Activated naive CD4-positive, alpha-beta T cell treated with anti-CD3 and anti-CD28 coated beads, Interleukin-2, amount 10 ng/mL, durations not matched to agents 7 days and 5 days (primary cell): ENCODE measurements at places on chromosomes 3 and 15.

- H3K27ac ChIP-seq, result no peak overlapping the region
- no peak for DNase-seq
- no peaks in the 10 kb centered on the region for H3K27me3 ChIP-seq
These were observed 739.9 kb upstream of the NR2F2 start for GRCh38 chr15:95590533-95591044.

GRCh38 chr15:101052031-101052620, 133.0 kb downstream of the LRRK1 start:
- no peak for DNase-seq
- no peaks in the 10 kb centered on the region for H3K4me1 ChIP-seq
- H3K27ac ChIP-seq, result no peak overlapping the region

- no peaks in the 10 kb centered on the region for H3K4me1 ChIP-seq
- H3K36me3 ChIP-seq, result no peaks in the 10 kb centered on the region
- no peak for DNase-seq
- H3K27ac ChIP-seq, result no peak overlapping the region
These were observed 102.9 kb downstream of the SEMA6D start for GRCh38 chr15:47820057-47820746.

GRCh38 chr3:133374708-133375402, 25.0 kb upstream of the BFSP2 start:
- H3K4me3 ChIP-seq, result no peak overlapping the region
- H3K27me3 ChIP-seq, result peaks cover 8% of the 10 kb centered on the region
- no peaks in the 10 kb centered on the region for H3K36me3 ChIP-seq
- no peak overlapping the region for H3K27ac ChIP-seq
- no peaks in the 10 kb centered on the region for H3K4me1 ChIP-seq
- no peak for DNase-seq

GRCh38 chr15:57566834-57567233, 24.9 kb upstream of the MYZAP start:
- H3K4me1 ChIP-seq, result peaks cover 53% of the 10 kb centered on the region
- H3K4me3 ChIP-seq, result no peak overlapping the region
- DNase-seq, result no peak
- H3K27me3 ChIP-seq, result peaks cover 4% of the 10 kb centered on the region

DNA sequence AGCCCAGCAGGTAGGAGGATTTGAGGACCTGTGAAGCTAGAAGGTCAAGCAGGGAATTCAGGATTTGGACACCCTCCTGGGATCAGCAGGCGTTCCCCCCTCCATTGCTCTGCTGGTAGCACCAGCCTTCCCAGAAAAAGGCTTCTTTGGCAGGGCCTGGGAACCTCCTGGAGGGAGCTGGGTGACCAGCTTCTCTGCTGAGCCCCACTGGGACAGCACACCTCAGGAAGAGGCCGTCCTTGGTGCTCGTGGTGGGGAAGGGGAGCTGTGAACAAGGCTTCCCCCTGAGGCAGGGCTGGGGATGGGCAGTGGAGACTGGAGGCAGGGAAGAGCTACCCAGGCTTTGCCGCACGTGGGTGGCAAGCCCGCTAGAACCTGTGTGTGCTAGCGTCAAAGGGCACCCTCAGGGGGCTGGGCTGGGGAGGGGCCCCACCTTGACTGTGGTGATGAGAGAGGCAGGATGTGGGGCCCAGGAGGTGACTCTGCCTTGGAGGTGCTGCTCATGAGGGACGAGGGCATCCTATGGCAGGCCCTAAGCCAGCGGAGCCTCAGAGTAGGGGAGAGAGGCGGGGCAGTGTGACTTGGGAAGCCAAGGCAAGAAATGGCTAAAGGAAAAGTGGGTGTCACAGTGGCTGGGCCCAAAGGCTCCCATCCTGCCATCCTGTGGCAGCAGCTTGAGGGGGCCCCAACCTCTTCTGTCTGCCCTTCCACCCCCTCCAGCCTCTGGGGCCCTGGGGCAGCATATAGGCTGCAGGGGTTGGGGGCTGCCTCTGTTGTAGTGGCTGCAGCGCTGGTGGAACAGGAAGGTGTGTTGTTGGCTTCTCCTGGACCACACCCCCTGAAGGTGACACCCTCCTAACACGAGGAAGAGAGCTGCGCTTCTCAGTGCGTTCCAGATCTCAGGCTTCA, 20.7 kb downstream of the KLF13 start:
- H3K4me3 ChIP-seq, result peak overlapping the region; percentile 85
- peak; percentile 91 for DNase-seq
- H3K36me3 ChIP-seq, result peaks cover 59% of the 10 kb centered on the region
- H3K27ac ChIP-seq, result peak overlapping the region; percentile 99

DNA sequence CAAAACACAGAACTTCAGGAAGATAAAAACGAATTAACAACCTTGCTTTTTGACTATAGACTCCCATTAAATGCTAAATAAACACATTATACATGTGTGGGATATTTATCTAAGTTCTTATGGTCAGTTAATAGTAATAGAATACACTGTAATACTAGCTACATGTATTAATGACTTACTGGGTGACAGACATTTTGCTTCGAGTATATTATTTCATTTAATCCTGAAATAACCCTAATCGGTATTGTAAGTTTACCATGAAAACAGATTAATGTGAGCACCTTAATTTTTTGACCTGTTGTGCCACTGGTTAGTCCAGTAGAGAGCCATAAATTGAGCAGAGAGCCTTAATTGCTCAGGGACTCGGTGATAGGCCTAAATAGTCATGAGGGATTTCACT, 151.1 kb downstream of the ROBO2 start:
- no peak overlapping the region for H3K4me3 ChIP-seq
- H3K36me3 ChIP-seq, result no peaks in the 10 kb centered on the region
- H3K27me3 ChIP-seq, result no peaks in the 10 kb centered on the region
- no peak overlapping the region for H3K27ac ChIP-seq
- no peak for DNase-seq

DNA sequence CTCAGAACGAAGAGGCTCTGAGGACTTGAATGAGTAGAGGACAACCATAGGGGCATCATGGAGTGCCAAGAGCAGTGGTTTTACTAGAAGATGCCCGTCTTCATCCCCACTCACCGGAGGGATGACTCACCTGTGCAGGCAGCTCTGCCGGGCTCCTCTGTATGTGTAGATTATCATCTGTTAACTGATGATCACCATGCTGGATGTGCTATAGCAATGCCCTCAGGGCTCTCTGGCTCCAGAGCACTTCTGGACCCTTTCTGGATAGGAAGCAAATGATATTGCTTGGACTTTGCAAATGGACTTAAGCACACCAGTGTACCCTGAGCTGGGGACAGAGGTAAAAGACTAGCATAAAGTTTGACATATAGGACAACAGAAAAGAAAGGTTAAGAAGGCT, 10.2 kb upstream of the TGFBR2 start:
- H3K4me1 ChIP-seq, result peaks cover 33% of the 10 kb centered on the region
- no peak overlapping the region for H3K27ac ChIP-seq
- H3K4me3 ChIP-seq, result no peak overlapping the region
- peaks cover 7% of the 10 kb centered on the region for H3K36me3 ChIP-seq
- DNase-seq, result no peak

DNA sequence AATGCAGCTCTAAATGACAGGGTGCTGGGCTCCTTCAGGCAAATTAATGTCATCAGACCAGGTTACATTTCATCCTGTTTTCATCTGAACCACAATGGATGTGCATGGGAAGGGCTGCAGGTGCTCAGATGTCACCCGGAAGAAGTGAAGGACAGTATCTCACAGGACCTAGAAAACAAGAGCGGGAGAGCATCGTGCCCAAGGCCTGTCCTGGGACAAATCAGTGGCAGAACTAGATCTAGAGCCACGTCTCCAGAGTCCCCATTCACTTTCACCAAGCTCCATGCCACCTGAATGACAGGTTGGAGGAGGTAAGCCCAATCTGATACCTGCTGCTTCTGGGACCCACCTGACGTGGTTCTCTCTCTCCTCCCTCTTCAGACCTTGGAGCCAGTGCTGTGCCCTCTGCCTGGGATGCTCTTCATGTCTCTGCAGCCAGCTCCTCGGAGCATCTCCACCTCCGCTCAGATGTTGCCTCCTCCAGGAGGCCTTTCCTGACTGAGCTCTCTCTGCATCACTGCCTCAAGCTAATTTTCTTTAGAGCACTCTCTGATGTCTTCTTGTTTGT, 77.3 kb downstream of the CPN2 start:
- no peak for DNase-seq
- no peak overlapping the region for H3K4me3 ChIP-seq
- peaks cover 24% of the 10 kb centered on the region for H3K4me1 ChIP-seq
- H3K36me3 ChIP-seq, result no peaks in the 10 kb centered on the region

DNA sequence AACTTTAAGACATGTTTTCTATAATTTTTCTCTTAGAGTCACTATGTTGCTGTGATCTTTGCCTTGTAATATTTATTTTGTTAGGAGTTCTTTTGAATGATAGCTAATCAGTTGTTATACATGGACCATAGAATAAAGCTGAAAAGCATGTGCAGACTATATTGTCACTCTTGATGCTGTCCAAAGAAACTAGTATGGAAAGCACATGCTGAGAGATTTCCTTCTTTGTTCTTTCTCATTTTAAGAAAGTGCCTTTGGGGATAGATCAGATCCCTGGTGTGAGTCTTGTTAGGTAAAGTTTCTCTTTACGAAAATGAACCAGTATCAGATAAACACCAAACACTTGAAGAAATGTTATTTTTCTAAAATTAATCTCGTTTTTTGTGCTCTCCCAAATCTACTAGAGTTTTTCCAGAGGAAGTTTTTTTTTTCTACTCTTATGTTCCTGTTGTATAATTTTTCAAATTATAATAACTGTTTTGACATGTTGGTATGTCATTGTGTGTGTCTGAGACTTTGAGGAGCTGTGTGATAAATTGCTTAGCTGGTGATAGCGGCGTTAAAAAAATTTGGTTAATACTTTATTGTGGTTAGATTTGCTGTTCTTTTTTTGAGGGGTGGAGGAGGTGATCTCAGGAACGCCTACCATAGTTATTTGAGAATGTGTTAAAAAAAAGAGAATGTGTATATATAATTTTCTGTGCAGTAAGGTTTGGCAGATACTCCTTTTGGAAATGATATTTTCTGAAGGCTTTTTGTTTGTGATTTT, 2.2 kb downstream of the PIAS1 start:
- H3K4me1 ChIP-seq, result peaks cover 44% of the 10 kb centered on the region
- H3K36me3 ChIP-seq, result peaks cover 12% of the 10 kb centered on the region
- H3K4me3 ChIP-seq, result peak overlapping the region; percentile 89
- no peak overlapping the region for H3K27ac ChIP-seq
- no peak for DNase-seq
- no peaks in the 10 kb centered on the region for H3K27me3 ChIP-seq

- no peaks in the 10 kb centered on the region for H3K36me3 ChIP-seq
- no peak for DNase-seq
These were observed 113.5 kb downstream of the CNTN3 start for GRCh38 chr3:74501007-74501406.

GRCh38 chr3:159899166-159899565, 89.5 kb upstream of the IL12A start:
- no peak overlapping the region for H3K27ac ChIP-seq
- H3K4me1 ChIP-seq, result no peaks in the 10 kb centered on the region
- H3K36me3 ChIP-seq, result no peaks in the 10 kb centered on the region
- H3K4me3 ChIP-seq, result no peak overlapping the region

DNA sequence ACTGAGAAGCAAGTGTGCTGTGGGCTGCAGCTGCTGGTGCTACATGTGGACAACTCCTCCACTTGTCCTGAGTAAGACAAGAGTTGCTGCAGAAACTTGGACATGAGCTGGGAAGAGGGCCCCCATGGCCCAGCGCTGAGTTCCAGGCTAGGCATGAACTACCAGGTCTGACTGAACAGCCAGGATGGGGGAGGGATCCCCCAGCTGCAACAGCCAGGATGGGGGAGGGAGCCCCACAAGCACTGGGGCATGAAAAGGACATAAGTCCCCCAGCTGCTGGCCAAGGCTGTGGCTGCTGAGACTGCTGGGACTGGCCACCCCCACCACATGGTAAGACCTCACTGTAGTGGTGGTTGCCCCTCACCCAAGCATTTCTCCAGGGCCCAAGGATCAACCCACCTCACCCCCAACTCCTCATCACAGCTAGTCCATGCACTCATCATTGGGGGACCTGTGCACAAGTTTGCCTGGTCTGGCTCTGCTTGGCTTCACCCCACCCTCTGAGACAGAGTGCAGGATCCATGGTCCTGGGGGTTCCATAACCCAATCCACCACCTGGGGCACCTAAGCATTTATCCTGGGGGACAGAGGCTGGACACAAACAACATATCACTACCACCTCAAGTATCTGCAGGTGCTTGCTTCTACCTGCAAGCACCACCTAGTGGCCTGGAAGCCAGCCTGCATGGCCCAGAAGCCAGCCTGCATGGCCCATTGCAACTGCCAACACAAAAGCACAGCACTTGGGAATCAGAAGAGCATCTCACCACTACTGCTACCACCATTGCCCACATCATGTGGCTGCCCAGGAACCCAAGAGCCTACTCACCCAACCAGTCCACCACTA, 84.5 kb upstream of the STT3B start:
- H3K4me3 ChIP-seq, result no peak overlapping the region
- H3K27me3 ChIP-seq, result peaks cover 3% of the 10 kb centered on the region
- peaks cover 37% of the 10 kb centered on the region for H3K4me1 ChIP-seq
- peak overlapping the region; percentile 71 for H3K27ac ChIP-seq
- H3K36me3 ChIP-seq, result peaks cover 24% of the 10 kb centered on the region

DNA sequence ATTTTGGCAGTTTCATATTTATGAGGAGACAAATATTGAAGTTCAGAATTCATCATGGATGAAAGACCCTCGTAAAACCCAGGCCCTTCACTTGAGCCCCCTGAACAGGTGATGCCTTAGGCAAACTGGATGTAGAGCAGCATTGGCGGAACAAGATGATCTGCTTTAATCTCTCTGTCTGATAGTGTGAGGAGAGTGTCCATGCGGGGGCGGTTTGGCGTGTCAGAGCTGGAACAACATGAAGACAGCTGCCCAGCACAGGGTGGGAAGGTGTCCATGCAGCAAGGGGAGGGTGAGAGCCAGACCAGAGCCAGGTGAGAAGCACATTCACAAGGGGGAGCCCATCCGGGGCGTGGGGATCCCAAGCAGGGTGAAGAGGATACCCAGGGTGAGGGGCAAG, 31.8 kb upstream of the ANP32A start:
- no peak for DNase-seq
- H3K36me3 ChIP-seq, result no peaks in the 10 kb centered on the region
- no peak overlapping the region for H3K27ac ChIP-seq
- H3K27me3 ChIP-seq, result peaks cover 28% of the 10 kb centered on the region

DNA sequence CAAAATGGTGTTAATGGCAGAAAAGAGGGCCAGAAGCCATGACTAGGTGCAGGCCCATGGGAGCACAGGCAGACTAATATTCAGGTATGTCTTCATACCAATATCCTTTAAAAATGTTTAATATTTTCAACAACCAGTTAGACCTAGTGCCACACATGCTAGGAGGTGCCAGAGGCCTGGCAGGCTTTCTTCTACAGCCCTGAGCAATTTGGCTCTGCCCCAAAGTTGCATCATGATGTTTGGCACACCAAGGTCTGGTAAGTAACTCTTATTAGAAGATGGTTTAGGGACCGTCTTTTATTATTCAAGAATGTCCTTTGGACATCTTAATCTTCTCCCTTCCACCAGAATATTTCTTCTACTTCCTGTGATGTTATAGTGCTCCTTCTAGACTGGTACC, 34.8 kb downstream of the MITF start:
- no peaks in the 10 kb centered on the region for H3K4me1 ChIP-seq
- H3K27me3 ChIP-seq, result no peaks in the 10 kb centered on the region
- H3K27ac ChIP-seq, result no peak overlapping the region
- no peaks in the 10 kb centered on the region for H3K36me3 ChIP-seq
- H3K4me3 ChIP-seq, result no peak overlapping the region
- DNase-seq, result no peak
